ENCODE measurements at places on chromosomes 2 and 18.
A peak's percentile ranks its signal among the peaks of the same experiment; 100 is the strongest.

- no peak for DNase-seq
Observed at GRCh38 chr2:78011251-78011650, 489.1 kb upstream of the LRRTM4 start.

DNA sequence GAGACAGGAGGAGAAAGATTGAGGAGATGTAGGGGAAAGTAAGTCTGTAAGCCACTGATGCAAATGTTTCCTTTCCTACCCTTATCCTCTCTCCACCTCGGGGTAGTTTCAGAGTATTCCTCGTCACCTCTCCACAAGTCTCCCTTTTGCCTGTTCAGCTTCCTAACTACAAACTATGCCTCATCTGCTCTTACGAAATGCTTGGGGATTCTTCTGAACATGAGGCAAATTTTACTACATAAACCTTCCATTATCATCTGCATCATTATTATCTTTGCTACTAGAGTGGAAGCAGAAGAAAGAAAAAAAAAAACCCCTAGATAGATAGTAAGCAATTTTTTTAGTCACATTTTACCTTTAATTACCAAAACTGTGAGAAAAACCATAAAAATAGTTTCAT, 43.1 kb upstream of the CWC22 start:
- no peak for DNase-seq

DNA sequence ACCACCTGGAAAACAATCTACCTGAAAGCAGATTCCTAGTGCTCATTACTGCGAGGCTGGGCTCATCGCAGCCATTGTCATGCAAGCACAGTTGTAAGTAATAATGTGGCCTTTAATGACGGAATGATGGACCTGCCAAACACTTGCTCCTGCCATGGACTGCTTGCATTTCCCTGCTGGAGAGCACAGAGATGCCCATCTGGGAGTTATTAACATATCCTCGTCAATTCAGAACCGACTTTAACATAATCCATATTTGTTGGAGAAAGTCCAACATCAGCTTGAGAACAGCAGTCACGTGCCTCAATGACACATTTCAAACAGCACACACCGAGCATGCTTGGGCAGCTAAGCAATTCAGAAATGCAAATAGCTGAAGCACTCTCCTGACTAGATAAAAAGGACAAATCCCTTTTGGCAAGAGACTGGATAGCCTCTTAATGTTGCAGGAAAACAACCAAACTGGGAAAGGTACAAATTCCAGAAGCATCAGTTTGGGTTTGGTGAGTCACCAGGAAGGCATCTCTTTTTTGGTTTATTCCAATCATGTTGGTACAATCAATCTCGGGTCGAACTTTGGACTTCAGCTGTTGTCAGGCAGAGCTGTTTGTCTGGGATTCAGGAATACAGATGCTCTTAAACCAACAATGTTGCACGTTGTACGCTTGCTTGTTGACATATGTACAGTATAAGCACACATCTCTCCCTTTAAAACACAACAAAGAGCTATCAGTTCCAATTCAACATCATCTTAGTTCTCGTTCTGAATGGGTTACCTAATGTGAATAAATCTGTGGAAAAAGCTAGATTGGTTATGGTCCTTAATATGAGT, 395.8 kb downstream of the LNPK start:
- DNase-seq = no peak

DNA sequence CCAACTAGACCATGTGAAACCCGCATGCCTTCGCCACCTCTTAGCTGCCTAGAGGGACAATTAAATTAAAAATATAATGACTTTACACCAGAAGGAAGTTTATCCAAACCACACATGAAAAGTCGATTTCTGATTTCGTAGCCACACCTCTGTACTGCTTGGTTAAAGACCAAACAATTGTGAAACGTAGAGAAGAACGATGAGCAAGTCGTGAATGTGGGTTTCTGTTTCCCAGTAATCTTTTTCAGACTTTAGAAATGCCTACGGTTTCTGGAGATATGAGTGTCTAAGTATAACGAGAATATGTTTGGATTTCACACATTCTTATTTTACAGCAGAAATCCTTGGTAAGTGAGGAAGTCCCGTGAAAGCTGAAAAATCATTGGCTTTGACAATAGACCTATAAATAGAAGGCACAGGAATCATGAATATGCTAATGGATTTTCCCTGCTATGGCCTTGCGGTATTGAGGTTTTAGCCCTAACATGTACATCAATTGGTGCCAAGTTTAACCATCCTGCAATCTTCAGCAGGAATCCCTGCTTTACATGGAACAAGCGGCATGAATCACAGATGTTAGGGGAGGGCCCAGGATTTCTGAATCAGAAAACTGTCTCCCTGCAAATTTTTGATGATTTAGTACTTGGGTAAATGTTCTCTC, 105.6 kb downstream of the TTC32 start:
- peak; percentile 96 for DNase-seq

DNA sequence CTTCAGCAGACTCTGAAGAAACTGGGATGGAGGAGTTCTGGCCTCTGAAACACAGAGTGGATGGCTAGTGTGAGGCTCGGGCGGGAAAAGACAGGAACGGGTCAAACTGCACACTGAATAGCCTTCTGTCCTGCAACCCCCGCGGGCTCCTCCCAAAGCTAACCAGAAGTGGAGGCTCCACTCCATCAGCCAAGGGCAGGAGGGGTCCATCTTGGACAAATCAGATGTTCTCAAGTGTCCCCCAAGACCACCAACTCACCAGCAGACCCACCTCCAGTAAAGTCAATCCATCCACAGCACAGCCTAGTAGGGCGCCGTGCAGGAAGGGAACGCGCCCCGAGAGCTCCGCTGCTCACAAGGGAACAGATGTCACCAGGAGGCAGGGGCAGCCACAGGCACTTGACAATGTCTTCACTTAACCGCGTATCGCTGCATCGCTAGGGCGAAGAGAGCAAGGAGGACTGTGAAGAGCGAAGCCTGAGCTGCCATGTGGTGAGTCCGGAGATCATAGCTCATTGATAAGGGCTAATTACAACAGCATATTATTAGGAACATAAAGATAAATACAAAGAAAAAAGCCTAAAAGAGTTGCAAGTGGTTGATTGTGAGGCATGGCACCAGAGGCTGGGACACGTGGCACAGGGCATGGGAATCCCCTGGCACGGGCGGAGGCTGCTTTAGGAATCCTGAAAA, 494.6 kb upstream of the MYT1L start:
- no peak for DNase-seq

DNA sequence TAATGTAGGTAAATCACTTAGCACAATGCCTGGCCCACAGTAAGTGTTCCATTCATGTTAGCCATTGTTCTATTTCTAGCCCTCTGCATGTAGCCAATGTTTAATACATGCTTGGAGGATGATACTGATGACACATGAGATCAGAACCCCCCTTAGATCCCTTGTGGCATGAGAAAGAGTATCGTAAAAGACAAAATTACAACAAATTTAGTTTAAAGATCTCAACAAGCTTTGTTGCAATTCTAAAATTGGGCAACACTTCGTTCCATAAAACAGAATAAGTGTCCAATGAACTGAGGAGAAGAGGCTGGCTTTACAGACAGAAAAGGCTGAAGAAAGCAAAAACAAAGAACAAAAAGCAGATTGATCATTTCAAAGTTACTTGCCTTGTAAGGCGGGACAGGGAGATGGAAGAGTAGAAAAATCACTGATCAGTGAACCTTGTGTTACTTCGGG, 148.7 kb upstream of the SLC1A4 start:
- no peak for DNase-seq

- DNase-seq = no peak
Observed at GRCh38 chr2:11396467-11397445, 52.3 kb upstream of the ROCK2 start.

GRCh38 chr2:68817306-68817705, 53.9 kb downstream of the BMP10 start:
- DNase-seq = no peak

DNA sequence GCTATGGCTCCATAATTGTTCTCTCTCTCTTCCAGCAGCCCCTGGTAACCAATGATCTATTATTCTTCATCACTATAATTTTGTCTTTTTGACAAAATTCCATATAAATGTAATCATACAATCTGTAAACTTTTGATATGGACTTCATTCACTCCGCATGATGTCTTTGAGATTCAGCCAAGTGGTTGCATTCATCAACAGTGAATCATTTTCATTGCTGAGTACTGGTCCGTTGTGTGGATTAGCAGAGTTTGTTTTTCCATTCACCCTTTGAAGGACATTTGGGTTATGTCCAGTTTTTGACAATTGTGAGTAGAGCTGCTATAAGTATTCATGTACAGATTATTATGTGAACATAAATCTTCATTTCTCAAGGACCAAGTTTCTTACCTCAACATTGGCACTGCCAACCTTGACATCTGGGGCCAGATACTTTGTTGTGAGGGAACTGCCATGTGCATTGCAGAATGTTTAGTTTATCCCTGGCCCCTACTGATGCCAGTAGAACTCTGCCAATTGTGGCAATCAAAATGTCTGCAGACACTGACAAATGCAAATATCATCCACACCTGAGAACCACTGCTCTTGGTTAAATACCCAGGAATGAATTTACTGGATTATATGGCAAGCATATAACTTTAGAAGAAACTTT, 48.4 kb upstream of the BCL2L11 start:
- DNase-seq = peak; percentile 70

DNA sequence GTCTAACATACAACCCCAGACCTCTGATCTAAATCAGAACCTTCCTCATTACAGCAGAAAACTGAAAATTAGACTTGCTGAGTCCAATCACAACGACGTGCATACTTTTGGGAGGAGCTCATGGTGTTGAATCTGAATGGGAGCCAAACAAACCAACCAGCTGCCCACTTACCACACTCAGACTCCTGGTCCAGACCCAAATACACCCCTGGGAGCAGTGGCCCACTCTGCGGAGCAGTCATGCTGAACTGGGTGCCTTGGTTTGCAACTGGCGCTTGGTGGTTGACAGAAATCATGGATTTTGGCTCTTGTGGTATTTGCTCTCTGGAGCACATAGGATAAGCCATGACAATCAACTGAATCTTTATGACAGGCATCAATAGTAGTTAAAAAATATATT, 253.6 kb upstream of the TNP1 start:
- DNase-seq = no peak

DNA sequence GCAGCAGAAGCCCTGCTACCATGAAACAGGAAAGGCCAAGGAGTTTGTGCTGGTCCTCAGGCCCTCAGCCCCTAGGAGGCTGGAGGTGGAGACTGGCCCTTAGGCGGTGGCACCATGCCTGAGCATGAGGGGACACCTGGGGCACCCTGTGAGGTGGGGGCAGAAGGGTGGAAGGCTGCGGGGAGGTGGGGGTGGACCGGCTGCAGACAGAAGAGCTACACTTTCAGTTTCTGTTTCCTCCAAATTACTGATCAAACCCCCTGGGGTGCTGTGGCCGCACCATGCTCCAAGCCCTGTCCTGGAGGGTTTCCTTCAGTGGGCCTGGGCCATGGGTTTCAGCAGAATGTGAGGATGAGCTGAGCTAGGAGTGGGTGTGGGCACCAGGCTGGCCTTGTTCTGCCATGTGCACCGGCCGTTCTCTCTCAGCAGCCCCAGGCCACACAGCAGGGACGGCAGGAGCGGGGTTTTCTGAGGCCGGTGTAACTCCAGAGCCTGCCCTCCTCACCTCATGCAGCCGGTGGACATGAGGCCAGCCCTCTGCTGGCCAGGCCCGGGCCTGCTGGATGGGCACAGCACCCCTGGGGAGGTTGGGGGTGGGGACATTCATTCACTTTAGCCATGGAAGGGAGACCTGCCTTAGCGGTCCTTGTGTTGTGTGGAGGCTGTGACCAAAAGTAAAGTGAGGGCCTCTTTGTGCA, 51.5 kb downstream of the PLEKHB2 start:
- DNase-seq = no peak

- DNase-seq = no peak
Observed at GRCh38 chr18:12517142-12517825, 109.6 kb downstream of the PRELID3A start.

DNA sequence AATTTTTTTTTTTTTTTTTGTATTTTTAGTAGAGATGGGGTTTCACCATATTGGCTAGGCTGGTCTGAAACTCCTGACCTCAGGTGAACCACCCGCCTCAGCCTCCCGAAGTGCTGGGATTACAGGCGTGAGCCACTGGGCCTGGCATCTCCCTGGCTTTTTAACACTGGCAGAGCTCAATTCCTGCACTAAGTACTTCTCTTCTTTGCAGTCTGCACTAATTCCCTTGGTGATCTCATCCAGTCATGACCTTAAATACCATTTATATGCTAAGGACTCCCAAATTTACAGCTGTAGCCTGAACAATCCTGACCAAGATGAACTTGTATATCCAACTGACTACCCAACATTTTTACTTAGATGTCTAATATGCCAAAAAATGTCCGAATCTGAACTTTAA, 10.2 kb downstream of the PREPL start:
- DNase-seq = no peak

DNA sequence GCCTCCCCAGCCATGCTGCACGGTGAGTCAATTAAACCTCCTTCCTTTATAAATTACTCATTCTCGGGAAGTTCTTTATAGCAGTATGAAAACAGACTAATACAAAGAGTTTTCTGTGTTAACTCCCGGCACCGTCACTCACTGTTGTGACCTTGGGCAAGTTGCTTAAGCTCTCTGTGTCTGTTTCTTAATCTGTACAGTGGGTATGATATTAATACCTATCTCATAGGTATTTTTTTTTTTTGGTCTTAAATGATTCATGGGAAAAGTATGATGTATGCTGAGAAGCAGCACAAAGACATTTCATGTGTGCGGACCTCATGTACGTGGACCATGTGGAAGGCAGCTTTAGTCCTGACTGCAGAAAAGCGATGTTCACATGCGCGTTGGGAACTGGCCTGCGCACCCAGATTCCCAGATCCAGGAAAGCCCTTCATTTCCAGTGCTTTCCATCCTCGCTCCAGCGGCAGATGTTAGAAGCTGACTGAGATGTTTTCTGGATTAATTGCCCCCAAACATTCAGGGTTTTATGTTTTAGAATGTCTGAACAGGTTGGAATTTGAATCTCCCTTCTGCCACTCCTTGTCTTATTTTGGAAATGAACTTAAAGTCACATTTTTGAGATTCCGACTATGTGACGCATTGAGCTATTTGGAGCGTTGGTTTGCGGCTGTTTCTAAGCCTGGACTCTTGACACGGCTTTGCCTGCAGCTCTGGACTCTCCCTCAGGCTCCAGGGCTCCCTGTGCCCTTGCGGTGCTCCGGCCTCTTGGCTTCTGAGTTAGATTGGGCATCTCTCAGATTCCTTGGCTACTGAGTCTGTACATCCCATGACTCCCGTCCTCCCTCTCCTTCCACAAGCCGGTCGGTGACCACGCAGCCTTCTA, 61.4 kb downstream of the SLC4A3 start:
- peak; percentile 97 for DNase-seq

DNA sequence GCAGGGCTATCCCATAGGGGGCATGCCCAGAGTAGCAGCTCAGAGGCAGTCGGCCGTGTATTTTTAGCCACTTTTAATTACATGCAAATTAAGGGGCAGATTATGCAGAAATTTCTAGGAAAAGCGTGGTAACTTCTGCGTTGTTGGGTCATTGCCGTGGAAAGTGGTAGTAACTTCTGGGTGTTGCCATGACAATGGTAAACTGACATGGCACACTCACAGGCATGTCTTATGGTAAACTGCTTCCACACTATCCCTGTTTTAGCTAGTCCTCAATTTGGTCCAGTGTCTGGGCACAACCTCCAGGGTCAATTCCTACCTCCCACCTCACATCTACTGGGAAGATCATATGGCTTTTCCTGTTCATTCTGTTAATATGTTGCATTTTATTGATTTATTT, 428.9 kb upstream of the FANCL start:
- DNase-seq = no peak

GRCh38 chr2:128228894-128229293, 89.8 kb downstream of the HS6ST1 start:
- peak; percentile 11 for DNase-seq

GRCh38 chr2:159959136-159959535, 103.3 kb downstream of the PLA2R1 start:
- no peak for DNase-seq

GRCh38 chr2:62536873-62537547, 31.0 kb upstream of the TMEM17 start:
- no peak for DNase-seq
